Stimulated activated CD4-positive, alpha-beta T cell treated with anti-CD3 and anti-CD28 coated beads, Interleukin-2, amount 100 ng/mL, for 4 hours (primary cell): ENCODE measurements at places on chromosomes 3 and 15.

GRCh38 chr3:31534065-31534425 lies 1.3 kb downstream of the STT3B start:
- DNase-seq = no peak

DNA sequence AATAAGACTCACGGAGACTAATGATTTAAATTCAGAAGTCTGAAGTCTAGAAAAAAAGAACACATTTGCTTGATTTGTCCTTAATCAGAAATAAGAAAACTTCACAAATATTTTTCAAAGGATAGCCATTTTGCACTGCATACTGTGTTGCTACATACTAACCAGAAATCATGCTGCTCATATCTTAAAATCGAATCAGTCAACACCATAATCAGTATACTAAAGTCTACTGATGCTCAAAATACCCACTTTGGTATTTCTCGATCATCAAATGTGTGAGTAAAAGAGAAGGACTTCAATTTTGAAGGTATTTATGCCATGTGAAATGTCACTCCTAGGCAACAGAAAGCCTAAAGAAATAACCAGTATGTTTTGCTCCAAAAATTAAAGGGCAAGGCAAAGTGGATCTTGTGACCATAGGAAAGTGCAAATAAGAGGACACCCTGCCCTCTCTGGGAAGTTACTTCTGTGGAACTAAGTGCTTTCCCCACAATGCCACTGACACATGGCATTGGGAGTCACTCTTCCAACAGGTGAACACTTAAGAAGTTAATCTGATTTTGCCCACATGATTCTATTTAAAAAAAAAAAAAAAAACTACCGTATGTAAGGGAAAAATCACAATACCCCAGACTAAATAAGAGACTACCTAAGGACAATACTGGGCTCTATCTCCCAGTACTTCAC lies 2.7 kb downstream of the LRIG1 start:
- no peak for DNase-seq

DNA sequence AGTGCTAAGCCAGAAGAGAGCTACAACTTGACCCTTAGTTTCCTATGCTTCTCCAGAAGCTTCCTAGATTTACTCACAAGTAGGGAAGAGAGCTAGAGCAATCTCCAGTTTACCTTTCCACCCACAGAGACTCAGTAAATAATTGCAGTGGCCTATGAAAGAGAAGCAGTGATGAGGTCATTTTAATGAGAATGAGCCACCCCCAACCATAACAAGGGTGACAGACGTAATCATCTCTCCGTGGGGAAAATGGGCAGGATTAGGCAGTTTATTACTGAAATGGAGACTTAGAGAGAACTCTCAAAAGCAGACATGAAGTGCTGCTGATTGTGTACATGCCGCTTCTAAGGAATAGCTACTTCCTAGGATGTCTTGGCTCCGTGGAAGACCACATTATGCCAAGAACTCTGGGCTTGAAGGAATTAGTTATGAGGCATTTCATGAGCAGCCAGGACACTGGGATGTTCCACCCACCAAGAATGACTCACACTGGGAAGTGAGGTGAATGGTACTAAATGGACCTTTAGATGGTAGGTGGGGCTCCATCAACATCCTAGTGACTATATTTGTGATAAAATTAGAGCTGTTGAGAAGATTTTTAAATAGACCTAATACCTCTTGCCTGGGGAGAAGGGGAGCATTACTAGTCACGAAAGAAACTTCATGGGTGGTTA lies 160.9 kb downstream of the EDEM1 start:
- DNase-seq = no peak

DNA sequence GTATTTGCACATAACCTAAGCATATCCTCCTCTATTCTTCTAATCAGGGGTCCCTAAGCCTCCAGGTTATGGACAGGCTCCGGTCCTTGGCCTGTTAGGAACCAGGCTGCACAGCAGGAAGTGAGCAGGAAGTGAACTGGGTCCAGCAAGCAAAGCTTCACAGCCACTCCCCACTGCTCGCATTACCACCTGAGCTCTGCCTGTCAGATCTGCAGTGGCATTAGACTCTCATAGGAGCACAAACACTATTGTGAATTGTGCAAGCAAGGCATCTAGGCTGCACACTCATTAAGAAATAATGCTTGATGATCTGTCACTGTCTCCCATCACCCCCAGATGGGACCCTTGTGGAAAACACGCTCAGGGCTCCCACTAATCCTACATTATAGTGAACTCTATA lies 9.8 kb downstream of the MSL2 start:
- no peak for DNase-seq
